ENCODE measurements at places on chromosomes 13 and 19.

GRCh38 chr13:48411841-48412531 is 927 bp downstream of the LPAR6 start:
- peak; percentile 31 for DNase-seq

DNA sequence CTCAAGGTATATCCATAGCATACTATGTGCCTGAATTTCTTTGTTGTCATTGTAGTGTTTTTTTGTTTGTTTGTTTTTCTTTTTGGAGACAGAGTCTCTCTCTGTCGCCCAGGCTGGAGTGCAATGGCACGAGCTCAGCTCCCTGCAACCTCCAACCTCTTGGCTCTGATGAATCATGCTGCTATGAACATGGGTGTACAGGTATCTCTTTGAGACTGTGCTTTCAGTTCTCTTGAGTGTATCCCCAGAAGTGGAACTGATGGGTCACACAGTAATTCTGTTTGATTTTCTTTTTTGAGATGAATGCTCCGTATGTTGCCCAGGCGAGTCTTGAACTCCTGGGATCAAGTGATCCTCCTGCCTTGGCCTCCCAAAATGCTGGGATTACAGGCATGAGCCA is 13.7 kb upstream of the SLC25A42 start:
- DNase-seq = no peak

GRCh38 chr19:43470288-43470687 is 4.9 kb upstream of the LYPD3 start:
- peak; percentile 63 for DNase-seq

GRCh38 chr13:88461272-88462009 is 790.3 kb downstream of the SLITRK5 start:
- DNase-seq = no peak

- no peak for DNase-seq
Observed at GRCh38 chr13:91331047-91331915, 16.2 kb upstream of the MIR17HG start.

DNA sequence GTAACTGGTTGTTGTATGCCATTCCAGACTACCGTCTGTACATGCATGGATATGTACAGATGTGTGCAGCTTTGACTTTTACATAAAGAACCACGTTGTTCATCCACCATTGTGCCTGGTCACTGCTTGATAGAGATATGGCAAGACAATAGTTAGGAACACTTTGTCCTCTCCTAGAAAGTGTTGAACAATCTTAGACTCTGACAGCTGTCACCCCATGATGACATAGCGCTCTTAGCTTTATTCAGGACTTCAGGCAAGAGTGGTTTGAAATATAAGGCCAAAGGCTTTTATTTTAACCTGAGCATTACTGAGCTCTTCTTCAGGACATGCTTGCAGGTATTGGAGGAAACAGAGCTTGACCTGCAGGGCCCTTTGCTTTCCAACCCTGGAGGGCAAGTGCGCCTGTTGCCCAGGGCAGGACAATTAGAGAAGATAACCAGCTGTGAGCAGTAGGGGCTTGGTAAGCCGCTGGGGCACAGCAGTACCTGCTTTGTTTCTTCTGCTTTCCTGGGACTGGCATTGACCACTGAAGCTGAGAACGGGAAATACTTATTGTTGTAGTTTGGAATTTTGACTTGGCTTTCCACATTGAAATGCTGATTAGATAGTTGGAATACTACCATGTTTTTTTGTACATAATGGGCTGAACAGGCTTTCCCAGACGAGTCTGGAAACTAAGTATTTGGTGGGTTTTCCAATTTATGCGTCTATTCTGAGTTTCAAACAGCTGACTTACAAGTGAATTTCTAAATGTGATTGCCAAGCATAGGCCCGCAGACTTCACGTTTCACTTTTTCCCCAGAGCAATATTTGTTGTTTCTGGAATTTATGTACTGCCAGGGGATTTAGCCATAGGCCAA is 51.1 kb downstream of the GARRE1 start:
- no peak for DNase-seq

DNA sequence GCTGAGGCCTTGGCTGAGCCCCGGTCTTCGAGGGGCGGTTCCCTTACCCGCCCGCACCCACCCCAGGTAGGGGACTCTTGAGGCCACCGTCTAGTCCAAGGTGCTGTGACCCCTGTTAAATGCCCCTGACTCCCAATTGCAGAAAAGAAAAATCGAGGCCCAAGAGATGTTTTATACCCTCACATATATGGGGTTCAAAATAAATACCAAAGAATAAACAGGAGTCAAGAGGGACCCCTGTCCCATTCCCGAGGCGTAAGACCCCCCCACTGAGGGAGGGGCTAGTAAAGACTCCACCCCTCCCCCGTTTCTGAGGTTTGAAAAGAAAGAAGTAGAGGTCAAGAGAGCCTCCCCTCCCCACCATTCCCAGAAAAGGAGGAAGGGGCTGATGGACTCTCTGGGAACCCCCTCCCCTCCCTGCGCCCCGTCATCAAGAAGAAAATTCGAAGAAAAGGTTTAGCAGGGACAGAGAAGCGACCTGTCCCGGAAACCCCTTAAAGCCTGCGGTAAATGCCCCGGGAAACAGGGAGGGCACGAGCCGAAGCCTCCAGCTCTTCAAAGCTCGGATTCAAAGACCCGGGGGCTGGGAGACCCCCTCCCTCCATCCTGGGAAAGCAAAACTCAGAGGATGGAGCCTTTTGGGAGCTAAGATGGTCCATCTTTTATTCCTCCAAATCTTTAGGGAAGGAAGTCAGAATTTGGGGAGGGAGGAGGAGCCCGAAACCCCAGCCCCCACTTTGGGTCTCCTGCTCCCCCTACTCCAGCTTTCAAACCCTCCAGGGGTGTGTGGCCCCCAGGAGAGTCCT is 755 bp upstream of the RAB3A start:
- peak; percentile 27 for DNase-seq

DNA sequence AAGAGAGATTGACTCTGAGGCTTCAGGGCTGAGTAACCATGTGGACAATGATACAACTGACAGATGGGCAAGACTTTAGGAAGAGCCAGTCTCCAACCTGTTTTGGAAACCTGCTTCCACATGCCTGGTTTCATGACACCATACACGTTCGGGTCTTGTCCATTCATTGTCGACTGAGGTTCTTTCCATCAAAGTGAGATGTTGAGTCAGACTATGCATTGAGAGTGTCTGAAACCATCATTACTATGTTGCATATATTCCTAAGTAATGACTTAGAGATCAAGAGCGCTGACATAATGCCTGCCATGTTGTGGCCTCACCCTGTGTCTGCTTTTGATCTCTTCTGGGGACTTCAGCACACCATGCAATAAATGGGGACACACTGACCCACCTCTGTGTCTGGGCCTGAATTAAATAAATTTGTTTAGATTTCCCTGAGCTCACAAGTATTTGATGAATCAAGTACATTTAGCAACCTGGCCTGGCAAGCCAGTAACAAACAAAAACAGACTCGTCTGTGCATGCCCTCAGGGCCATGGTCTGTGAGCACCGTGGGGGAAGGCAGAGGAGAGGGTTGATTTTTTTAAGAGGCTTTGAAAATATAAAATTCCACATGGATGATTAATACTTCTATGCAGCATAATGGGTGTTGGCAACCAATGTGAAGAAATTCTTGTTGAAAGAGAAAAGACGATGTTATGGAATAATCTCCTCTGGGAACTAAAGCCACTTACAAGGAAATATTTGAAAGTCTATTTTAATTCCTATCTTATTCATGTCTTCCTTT is 49.9 kb upstream of the UBAC2 start:
- peak; percentile 66 for DNase-seq

- no peak for DNase-seq
Observed at GRCh38 chr19:5479958-5480357, 24.7 kb downstream of the ZNRF4 start.

DNA sequence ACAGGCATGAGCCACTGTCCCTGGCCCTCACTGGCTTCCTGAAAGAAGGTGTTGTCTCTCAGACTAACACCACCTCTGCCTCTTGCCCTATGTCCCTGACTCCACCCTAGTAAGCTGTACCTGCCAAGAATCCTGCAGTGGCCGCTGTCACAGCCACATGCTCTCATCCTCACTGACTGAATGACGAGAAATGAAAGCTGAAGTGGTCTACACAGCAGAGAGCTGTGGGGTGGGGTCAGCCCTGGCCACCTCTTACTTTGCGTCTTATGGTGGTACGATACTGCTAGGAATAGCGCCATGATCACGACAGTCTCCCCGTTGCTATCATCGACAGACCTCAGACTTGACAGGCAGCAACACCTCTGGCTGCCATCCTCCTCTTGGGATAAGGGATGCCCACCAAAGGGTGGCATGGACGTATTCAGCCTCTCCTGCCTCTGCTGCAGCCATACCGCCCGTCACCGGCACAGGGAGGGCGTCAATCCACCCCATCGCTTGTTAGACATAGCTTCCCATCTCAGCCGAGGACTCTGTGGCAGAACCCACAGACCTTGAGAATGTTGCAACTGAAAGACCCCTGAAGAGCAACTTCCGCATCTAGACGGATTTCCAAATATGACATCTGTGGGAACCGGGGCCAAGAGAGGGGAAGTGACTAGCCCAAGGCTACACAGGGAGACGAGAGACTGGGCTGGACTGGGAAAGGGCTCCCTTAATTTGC is 809 bp downstream of the MYO1F start:
- DNase-seq = no peak

DNA sequence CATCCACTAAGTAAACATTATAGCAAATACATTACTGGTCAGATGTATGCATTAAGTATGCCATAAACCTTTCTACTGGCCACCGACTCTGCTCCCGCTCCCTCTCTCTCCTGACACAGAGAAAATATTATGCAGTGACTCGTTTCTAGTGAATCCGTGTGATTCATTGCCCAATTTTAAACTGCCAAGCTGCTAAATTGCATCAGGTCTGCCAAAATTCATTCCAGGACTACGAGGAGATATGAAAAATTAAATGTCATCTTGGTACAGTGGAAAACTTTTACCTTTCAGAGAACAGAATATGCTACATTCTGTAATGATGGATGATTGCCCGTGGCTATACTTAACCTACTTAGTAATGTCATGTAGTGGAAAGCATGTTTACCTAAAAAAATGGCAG is 368.8 kb upstream of the TSHZ3 start:
- no peak for DNase-seq

DNA sequence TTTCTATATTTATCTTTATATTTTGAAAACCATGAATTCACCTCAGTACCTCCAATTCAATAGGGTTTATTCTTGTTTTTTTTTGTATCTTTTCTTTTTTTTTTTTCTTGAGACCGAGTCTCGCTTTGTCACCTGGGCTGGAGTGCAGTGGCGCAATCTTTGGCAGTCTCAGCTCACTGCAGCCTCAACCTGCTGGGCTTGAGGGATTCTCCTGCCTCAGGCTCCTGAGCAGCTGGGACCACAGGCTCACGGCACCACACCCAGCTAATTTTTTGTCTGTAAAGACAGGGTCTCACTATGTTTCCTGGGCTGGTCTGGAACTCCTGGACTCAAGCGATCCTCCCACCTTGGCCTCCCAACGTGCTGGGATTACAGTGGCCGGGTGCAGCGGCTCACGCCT is 23.1 kb upstream of the EVI5L start:
- DNase-seq = no peak

- DNase-seq = peak; percentile 22
Observed at GRCh38 chr13:20940083-20940482, 37.5 kb upstream of the XPO4 start.

DNA sequence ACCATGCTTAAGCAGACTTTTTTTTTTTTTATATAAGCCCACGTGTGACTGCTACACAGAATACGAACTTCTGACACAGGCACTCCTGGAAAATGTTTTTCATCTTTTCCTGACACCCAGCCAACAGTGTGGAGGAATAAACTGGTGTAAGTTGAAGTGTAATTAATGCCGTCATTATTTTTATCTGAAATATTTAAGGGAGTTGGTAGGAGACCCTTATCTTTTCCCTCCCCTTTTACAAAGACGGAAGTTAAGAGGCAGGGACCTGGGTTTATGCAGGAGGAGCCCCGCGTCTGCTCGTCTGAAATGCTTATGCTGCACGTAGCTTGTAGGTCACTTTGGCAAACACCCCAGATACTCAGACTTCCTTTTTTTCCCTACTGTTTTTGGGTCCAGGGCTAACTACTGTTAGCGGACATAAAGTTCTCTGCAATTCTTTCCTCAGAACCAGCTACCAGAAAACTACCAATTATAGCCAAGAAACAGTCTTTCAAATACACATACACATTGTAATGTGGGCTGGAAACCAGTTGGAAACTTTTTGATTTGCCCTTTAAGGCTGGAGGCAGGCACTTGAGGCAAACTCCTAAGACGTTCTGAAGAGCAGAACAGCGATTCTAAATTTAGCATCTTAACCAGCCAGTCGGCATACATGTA is 50.8 kb downstream of the EFNB2 start:
- DNase-seq = no peak

DNA sequence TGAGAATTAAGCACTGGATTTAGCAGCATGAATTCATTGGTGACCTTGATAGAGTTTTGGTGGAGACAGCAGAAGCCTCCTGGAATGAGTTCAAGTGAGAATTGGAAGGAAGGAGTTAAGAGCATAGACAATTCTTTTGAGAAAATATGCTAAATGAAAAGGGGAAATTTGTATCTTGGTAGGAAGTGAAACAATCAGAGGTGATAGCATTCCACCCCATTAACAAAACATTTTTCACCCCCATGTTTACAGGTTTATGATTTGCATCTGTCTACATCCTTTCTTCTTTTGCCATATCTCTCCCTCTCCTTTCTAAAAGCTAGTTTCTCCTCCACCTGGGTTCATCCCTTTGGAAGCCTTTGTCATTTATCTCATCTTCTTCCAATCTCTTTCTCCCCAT is 27.5 kb downstream of the LNX2 start:
- DNase-seq = no peak

DNA sequence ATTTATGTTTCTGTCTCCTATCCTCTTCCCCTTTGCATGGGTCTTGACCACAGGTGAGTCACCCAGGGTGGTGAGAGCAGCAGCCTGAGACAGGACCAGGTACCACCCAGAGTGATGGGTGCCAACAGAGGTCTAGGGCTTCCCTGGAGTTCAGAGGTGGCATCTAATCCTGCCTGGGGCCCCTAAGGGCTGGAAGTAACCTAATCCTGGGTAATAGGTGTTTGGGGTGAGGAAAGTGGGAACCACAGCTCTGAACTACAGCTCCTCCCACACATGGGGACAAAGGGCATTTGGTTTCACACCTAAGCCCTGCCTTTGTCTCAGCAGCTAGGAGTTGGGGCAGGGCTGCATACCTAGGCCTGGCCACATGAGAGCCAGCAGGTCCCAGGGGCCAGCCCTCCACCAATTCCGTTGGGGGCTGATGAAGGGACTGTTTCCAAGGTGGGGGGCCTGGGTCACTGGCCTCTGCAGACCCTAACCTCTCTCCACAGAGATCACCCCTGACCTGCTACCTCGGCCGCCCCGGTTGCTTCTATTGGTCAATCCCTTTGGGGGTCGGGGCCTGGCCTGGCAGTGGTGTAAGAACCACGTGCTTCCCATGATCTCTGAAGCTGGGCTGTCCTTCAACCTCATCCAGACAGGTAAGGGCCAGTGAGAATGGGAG is 8.0 kb downstream of the SPHK2 start:
- no peak for DNase-seq

GRCh38 chr19:42514449-42514848 is 13.8 kb downstream of the CEACAM1 start:
- no peak for DNase-seq

GRCh38 chr19:589693-590395 is at the start of gene HCN2:
TSS of gene HCN2 (plus strand) at chr19:589881. CDS start at chr19:589946, 65 bp downstream.
- no peak for DNase-seq
